ENCODE measurements at places on chromosomes 1 and 21. TPM values are rescaled to one million over a fixed set of nuclear protein-coding genes. Genes with fewer than 3 reads are reported as not detected.

The PPIAL4G gene
- total RNA-seq: 0.09 TPM

The DEPDC1 gene
- 2.5 TPM for total RNA-seq

The GPR161 gene
- total RNA-seq: 13.1 TPM

The MATN1 gene
- not detected for total RNA-seq

DNA sequence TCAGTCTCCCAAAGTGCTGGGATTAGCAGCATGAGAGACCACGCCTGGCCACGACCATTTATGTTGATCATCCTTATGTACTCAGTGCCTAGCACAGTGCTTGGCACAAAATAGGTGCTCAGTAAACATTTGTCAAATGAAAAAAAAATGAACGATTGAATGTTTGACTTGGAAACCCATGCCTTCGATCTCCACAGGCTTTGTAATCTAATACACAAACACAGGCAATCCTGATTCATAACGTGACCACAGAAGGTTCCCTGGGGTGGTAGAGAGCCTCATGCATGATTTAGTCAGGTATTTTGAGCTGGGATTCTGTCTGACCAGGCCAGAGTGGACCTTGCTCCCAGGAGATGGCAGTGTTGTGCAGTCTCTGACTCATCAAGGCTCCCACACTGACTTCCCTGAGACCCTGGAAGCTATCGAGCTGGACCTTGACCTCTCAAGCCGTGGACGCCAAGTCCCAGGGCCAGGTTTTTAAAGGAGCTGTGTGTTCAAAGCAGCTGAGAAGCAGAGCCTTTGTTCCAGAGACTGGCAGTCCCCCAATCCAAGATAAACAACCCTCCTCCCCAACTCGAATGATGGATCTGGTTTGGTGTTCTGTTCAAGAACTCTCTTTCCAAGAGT is 81.1 kb downstream of the PGM1 start:
- DNase-seq: peak; percentile 86

DNA sequence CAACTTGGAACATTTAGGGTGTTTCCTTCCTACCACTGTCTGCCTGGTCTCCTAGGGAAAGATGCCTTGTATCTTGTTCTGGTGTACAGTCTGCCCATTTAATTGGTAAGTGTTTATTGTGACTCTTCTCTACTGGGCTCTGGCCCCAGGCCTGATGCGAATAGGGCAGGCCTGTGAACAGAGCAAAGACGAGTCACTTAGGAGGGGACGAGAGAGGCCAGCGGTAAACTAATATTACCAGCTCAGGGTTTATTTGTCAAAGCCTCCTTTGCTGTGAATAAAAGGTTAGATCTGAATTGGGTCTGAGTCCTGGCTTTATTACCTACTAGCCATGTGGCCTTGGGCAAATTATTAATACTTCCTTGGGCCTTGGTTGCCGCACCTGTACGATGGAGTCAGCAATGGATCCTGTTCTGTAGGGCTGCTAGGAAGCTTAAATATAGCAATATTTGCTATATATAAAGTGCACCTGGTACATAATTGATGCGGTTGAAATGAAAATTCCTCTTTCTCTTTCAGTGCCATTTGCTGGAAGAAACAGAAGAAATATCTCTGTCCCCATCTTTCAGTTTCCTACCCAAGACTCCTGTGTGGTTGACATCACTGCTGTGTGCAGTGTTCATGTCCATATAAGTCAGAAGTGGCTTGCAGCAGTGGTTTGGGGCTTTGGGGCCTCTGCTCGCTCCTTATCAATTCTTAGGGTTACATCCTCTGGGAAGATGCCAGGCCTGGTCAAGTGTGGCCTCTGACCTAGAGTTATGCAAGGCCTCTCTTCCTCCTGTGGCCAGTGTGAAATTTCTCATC is 32.4 kb downstream of the MAPKAPK2 start:
- DNase-seq: peak; percentile 32

DNA sequence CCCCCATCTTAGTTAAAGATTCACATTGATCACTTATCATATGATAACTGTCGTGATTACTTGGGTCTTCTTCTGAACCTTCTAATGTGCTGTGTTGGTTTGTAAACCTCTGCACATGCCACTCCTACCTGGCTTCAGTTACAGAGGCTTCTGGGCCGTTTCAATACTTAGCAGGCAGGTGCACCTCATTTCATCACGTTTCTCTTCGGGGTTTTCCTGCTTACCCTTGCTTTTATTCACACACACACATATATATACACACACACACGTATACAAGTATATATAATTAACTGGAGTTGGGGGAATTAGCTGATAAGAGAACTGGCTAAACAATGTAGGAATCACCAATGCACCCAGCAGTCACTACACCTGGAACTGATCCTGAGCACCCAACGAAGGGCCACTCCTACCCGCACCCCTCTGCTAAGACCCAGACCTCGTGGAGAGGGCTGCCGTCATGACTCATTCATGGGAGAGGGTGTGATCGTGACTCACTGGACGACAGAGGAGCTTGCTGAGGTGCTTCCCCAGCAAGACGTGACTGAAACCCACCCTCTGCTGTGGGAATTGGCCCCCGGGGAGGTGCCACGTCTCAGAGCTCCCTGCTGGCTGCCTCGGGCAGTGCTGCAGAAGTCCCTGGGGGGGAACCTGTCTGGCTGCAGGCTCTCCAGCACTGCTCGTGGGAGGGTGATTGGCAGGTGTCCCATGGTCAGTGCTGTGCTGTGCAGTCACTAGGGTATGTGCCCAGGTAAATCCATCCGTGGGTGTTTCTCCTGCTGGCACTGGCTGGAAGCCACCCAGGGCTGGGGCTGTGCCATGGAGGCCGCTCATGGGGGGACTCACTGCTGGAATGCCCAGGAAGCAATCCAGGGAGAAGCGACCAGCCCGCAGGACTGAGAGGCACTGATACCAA is 166.6 kb downstream of the DYRK1A start:
- no peak for DNase-seq

- DNase-seq: no peak
These were observed 20.7 kb upstream of the MX1 start for GRCh38 chr21:41405321-41405720.

- DNase-seq: no peak
These were observed 12.2 kb downstream of the PTGFRN start for GRCh38 chr1:116921937-116922336.

DNA sequence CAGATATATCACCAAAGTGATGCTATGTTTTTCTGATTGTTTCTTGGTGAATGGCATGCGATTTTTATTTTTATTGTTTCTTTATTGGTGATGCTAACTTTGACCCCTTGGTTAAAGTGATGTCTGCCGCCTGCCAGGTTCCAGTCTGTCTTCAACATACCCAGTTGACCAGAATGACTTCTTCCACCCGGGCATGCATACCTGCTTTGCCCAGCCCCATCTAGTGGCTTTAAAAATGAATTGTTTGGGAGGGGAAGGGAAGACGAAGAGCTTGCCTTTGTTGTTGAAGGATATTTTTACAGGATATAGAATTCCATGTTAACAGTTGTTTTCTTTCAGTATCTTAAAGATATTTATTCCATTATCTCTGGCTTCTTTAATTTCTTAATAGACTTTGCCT is 65.1 kb downstream of the ATG4C start:
- no peak for DNase-seq

- no peak for DNase-seq
These were observed 11.5 kb downstream of the ASAP3 start for GRCh38 chr1:23472351-23473036.
